Activated T-helper 9 cell treated with anti-CD3 and anti-CD28 coated beads, Interleukin-2, amount 50 U/mL, for 16 hours (primary cell): ENCODE measurements at places on chromosomes 4 and X.

DNA sequence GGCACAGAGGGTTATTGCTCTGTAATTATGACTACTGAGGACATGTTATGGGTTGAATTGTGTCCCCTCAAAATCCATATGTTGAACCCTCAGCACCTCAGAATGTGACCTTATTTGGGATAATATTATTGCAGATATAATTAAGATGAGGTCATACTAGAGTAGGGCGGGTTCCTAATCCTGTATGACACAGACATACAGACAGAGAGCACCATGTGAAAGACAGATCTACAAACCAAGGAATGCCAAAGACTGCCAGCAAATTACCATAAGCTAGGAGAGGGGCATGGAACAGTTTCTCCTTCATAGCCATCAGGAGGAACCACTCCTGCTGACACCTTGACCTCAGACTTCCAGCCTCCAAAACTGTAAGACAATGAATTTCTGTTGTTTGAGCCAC, 115.2 kb upstream of the OTUD4 start:
- DNase-seq: no peak

- DNase-seq: no peak
These were observed 631.6 kb downstream of the SPRY1 start for GRCh38 chr4:124028182-124028581.

DNA sequence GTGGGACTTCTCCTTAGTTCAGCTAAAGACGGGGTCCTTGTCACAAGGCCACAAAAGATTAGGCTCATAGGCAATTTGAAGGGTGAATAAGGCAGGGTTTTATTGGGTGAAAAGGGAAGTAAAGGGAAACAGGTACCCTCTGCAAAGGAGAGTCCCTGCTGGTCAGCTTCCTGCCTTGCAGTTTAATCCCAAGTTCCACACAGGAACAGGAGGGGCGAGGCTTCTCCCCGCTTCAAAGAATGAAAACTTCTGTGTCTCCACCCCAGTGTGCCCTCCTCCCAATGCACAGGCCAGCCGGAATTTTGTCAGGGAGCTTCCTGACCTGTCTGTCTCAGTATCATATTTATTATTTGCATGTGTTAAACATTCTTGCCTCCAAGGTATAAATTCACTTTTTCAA, 37.1 kb downstream of the ITM2A start:
- no peak for DNase-seq

DNA sequence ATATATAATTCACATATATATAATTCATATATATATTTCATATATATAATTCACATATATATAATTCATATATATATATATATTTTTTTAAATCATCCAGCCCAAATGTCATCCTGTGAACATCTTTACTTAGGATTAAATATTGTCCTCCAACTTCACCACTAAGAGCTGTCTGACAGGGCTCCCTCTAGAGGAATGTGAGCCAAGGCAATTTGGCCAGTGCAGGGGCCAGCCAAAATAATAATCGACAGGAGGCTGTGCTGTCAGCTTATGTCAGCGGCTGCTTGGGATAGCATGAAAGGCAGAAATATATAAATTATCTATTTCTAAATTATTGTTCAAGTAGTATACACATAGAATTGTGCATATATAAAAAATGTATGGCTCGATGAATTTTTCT, 29.5 kb downstream of the EGFL6 start:
- DNase-seq: no peak

- DNase-seq: no peak
These were observed 11.1 kb downstream of the STARD8 start for GRCh38 chrX:68658530-68658929.

- DNase-seq: no peak
These were observed 466.4 kb downstream of the MAGEE1 start for GRCh38 chrX:76893930-76894329.
